ENCODE measurements at places on chromosomes 2 and 18.

- no peak for DNase-seq
These were observed 871 bp upstream of the DUSP28 start for GRCh38 chr2:240559286-240559685.

DNA sequence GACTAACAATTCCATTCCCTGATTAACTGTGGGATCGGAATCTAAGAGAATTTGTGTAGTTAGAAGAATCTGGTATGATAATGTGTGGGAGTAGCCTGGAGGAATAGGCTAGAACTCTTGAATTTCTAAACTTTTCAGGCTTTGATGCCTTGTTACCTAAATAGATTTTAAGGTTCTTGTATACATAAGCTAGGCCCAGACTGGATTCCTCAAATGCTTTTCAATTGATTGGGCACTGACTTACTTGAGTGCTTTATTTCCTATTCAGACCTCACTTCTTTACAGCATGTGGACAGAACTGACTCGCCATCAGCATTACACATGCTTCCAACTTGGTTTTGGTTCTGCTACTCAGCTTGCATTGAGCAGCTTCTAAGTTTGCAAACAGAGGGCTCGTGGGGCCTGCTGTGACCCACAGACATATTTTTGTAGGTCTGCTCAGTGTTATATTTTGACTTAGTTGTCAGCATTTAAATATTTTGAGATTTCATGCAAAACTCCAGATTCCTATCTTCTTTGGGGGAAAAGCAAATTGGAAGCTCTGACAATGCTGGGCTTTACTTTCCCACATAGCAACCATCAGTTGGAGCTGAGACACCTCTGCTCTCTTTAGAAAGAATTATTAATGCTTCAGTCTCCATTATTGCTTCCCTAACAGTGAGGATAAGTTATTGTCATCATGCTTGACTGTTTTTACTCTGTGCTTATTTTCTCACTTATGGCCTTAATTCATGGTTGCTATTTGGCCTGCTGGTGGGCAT, 5.7 kb downstream of the PARD3B start:
- DNase-seq, result peak; percentile 41

DNA sequence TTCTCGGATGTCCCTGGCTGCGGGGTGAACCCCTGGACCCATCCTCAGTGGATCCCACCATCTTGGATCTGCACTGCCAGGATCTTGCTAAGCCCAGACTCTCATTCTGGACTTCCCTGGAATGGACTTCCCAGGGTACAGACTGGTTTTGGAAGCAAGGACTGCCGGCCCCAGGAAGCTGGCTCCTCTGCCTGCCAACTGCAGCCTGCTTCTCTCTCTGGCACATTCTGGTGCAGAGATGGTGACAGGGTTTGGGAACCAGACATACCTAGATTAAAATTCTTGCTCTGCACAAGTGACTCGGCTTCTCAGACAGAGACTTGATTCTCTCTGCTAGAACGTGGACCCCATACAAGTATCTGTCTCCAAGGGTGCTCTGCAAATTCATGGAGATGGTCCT, 29.4 kb downstream of the ACKR3 start:
- no peak for DNase-seq

DNA sequence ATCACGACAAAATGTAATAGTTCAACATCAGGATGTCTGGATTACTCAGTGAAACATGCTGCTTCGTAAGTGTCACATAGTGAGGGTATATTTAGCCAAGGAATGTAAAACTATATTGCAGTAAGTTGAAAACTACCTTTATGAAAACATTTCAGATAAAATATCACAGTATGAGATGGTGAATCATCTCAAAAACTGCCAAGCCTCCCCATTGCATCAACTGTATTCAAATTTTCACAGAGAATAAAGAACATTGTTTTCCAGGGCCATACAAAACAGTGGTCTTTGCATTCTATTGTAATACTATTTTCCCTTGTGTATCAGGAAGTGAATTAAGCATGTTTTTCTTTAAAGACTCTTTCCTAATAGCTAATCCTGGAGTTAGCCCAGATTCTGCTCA, 47.6 kb upstream of the MSTN start:
- DNase-seq, result no peak

GRCh38 chr2:101998896-101999789, 7.4 kb downstream of the IL1R2 start:
- DNase-seq, result no peak

- DNase-seq, result no peak
These were observed 3.3 kb upstream of the CNDP1 start for GRCh38 chr18:74531043-74531442.

- DNase-seq, result no peak
These were observed 709.9 kb upstream of the PKDCC start for GRCh38 chr2:41337956-41338355.

DNA sequence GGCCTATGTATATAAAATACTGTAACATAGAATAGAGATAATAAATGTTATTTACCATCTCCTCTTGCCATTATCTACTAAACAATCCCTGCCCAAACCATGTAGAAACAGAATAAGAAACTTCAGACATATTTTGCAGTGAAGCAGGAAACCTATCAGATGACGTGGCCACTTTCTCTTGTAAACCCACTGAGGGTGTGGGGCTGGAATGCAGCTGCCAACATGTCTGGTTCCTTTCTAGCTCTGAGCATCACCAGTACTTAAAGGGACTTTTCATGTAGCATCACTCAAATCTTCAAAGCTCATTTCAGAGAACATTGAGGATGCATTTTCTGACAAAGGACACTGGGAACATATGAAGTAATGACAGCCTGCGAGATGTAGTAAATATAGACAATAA, 251.8 kb downstream of the LPIN1 start:
- peak; percentile 38 for DNase-seq

DNA sequence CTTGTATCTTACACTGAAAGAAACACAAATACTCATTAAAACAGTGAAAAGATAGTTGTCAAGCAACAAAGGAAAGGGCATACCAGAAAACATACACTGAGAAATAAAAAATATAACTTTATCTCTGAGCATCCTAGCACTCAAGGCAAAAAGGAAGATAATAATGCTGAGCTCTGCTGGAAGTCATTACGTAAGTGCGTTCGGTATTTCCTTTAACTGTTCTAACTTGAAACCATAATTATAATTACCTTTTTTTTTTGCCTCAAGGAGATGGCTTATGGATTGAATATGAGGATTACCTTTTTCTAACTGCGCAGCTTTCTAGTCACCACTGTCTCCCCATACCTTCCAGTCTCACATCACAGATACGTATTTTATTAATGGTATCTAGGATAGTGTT, 308.1 kb downstream of the GBX2 start:
- peak; percentile 34 for DNase-seq

DNA sequence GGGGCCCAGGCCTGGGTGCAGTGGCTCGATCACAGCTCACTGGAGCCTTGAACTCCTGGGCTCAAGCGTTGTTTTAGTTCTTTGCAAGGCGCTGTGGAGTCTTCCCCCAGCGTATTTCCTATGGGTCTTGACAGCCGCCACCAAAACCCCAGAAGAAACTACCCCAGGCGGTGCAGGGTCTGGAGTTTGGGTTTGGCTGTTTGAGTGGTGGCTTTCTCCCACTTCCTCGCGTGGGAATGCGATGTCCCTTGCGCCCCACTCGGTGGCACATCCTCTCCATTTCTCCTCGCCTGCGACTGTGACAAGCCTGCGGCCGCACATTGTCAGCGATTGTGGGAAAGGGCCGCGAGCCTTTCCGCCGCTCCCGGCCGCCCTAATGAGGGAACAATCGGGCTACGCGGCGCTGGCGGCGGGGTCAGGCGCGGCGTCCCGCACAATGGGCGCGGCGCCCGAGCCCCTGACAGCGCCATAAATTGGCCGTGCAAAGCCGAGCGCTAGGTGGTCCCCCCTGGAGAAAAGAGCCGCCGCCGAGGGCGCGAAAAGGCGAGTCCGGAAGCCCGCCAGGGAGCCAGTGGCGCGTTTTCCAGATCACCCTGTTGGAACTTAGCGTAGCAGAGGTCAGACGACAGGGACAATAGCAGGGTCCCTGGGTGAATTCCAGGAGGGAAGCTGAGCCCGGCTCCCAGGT, 194.9 kb upstream of the POU3F3 start:
- no peak for DNase-seq

DNA sequence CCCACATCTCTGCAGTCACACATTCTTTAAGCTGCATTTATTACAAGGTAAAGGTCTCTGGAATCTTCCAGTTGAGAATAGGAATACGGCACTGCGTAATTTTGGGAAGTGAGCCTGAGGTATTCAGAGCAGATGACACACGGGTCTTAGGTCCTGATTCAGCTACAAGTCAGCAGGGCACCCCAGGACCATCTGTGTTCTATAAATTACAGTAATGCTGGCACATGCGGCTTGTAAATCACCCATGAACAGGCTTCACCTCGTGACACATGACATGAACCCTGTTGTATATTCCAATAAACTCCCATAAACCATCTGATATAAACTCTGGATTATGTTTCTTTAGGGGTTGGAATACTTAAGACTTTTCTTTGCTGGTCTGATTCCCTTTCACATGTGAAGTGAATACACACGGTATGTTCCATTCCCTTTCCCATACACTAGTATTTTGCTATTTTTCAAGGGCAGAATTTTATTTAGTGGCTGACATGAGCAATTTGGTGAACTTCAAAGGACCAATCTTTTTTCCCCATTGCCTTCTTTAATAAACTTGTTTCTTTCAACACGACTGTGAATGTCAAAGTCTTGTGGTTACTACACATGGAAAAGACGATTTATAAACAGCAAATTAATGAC, 298.6 kb downstream of the MEIS1 start:
- no peak for DNase-seq

- DNase-seq, result no peak
These were observed 284.0 kb upstream of the NXPH2 start for GRCh38 chr2:139064159-139064558.

GRCh38 chr18:56060967-56061541, 473.1 kb upstream of the TCF4 start:
- DNase-seq, result no peak

GRCh38 chr18:72273025-72273424, 271.1 kb downstream of the CBLN2 start:
- no peak for DNase-seq

DNA sequence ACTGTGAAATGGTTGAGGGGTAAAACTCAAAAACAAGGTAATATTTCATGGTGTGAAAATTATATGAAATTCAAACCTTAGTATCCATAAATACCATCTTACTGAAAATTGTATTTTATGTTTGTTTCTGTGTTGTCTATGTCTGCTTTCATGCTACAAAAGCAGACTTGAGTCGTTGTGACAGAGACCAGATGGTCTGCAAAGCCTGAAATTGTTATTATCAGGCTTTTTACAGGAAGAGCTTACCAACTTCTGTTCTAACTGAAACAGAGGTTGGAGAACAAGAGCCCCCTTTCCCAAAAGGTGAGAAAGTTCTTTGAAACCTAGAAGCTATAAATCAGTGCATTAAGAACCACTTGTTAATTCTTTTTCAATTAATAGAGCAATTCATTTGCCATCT, 110.0 kb downstream of the COL4A4 start:
- no peak for DNase-seq

GRCh38 chr18:58761970-58762780, 90.9 kb downstream of the MALT1 start:
- DNase-seq, result no peak

GRCh38 chr2:35447215-35447614, 908.4 kb upstream of the CRIM1 start:
- no peak for DNase-seq

DNA sequence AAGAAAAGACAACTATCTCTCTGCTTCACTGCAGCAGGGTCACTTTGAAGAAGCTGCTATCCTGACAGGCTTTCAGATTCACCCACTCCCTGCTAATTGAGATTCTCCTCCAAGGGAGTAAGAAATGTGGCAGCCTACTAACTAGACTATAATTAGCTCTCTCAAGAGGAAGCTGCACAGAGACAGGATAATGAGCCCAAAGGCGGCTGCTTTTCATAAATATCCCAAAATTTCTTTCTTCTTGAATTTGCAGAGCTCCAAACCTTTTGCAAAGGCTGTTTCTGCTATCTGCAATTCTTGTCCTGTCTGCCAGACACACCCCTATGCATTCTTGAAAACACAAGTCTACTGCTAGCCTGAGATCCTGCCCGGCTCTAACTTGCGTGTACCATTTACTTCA, 54.0 kb upstream of the RNU4ATAC start:
- DNase-seq, result no peak

GRCh38 chr2:61924895-61925663, 19.6 kb downstream of the COMMD1 start:
- no peak for DNase-seq

DNA sequence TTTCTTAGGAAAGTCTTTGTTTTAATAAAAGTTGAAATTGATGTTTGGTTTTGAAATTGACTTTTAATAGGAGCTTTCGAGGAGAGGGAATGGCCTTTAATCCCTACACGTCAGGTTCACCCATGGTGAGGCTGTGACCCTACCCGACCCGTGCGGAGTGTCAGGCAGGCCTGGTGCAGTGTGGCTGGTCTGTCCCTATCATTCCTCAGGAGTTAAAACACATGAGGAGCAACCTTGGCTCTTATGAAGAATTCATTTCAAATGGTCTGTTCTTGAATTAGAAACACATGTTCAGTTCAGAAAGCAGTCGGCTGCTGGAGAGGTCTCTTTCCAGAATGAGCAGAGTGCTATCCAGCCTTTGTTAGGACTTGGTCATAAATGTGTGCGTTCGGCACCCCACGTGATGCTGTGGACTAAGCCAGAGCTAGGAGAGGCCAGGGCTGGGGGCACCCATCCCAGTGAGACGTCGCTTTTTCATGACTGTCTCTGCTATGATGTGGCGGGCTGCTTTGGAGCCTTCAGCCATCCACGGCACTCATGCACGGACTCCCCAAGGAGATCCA, 54.7 kb downstream of the EMILIN2 start:
- peak; percentile 68 for DNase-seq

GRCh38 chr18:2979871-2980790, 32.8 kb downstream of the LPIN2 start:
- no peak for DNase-seq

GRCh38 chr18:38930881-38931753, 1365.5 kb upstream of the CELF4 start:
- DNase-seq, result no peak

- DNase-seq, result no peak
These were observed 44.2 kb downstream of the ZEB2 start for GRCh38 chr2:144475569-144476275.

DNA sequence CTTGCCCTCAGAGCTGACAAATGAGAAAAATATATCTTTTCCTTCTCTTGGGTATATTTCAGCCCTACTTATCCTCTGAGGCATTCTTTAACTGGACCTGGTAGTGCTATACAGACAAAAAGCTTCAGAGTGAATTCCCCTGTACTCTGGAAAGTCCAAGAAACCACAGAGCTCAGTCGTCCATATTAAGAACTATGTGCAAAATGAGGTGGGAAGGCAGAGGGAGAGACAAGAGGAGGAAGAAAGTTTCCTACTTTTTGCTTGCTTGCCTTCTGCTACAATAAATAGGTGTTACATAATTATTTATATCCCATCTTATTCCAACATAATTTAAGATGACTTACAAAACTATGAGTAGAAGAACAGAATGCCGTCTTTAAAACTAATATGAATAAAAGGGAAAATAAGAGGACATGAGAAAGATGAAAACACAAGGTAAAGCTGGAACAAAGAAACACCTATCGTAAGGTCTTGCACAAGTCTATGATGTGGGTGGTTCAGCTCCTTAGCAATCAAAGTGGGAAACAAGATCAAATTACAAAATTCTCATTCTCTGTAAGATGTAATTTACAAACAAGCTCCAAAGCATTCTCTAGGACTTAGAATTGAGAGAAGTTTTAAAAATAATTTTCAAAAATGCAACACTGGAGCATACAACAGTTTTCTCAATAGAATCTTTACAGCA, 97.9 kb downstream of the BAZ2B start:
- DNase-seq, result no peak

- no peak for DNase-seq
These were observed 419.9 kb upstream of the HS6ST1 start for GRCh38 chr2:128738446-128739110.

Measured in fibroblast of skin of left quadriceps (primary cell).